Left ventricle myocardium superior (tissue), 1 donor: ENCODE measurements at places on chromosomes 4 and X. TPM values are rescaled to one million over a fixed set of nuclear protein-coding genes. Genes with fewer than 3 reads are reported as not detected.

Gene SLC16A2
- 6.7 TPM for total RNA-seq

Gene TEX13B
- not detected for total RNA-seq

Gene ZMAT1
- 4.5 TPM for total RNA-seq

Gene KLF3
- 17.7 TPM for total RNA-seq

Gene HPGDS
- total RNA-seq: 3.5 TPM

DNA sequence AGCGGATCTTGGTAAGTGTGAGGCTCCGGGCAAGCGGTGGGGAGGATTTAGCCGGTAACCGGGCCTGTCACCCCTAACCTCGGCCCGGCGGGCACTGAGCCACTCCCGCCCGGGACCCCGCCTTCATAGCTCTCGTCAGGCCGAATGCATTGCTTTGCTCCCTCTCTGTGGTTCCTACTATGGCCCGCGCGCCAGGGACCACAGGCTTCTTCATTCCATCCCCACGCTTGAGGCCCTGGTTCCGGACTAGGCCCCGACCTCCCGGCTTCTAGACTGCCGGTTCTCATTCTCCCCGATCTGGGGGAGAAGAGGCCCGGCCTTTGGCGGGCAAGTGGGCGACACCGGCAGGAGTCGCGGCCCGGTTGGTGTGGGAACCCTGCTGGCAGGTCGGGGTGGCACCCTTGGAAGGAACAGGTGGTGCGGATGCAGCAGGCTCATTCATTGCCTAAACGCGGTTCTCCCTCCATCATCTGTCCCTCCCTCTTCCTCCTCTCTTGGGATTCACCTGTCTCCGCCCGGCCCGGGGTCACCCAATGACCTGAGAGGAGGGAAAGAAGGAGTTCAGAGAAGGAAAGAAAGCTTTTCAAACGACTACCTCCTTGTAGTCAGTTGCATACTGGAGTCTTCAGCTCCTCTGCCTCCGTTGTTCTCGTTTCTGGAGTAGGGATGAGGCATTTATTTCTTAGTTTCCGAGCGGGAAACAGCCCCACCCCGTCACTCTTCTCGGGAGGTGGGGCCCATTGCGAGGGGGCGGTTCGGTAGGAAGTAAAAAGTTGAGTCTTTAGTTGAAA, at the start of gene NDUFC1:
Gene NDUFC1 (minus strand): TSS at position 657 of the 791 bp plus-strand sequence. CDS start 6,679 bp downstream, outside the sequence.
- DNase-seq: peak; percentile 53

DNA sequence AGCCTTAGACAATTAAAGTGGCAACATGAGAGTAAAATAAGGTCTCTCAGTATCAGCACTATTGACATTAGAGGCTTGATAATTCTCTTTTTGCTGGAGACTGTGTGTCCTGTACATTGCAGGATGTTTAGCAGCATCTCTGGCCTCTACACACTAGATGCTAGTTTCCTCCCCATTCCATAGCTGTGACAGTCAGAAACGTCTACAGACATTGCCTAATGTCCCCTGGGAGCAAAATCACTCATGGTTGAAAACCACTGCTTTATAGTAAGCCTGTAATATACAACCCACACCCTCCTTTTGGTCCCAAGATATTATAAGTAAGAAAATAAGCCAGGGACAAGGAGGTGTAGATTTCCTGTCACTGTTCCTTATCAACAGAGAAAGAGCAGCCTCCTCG, 166.0 kb downstream of the FRMPD4 start:
- DNase-seq: no peak

- DNase-seq: no peak
These were observed 143.3 kb downstream of the AWAT2 start for GRCh38 chrX:69906447-69906846.

DNA sequence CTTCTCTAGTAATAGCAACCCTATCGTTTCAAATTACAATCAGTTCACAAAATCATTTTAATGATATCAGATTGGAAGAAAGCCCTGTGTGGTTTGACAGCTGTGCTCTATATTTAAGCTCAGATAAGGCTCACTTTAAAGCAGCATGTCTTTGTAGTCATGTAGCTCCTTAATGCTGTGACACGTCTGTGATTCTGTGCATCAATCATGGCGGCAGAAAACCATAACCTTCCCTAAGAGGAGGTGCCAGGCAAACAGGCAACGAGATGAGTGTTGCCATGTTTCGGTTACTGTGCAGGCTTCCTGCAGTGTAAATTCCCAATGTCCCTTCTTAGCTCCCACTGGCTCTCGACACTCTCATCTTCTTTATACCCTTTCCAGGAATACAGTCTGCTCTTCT, 212.7 kb downstream of the GRID2 start:
- DNase-seq: no peak

DNA sequence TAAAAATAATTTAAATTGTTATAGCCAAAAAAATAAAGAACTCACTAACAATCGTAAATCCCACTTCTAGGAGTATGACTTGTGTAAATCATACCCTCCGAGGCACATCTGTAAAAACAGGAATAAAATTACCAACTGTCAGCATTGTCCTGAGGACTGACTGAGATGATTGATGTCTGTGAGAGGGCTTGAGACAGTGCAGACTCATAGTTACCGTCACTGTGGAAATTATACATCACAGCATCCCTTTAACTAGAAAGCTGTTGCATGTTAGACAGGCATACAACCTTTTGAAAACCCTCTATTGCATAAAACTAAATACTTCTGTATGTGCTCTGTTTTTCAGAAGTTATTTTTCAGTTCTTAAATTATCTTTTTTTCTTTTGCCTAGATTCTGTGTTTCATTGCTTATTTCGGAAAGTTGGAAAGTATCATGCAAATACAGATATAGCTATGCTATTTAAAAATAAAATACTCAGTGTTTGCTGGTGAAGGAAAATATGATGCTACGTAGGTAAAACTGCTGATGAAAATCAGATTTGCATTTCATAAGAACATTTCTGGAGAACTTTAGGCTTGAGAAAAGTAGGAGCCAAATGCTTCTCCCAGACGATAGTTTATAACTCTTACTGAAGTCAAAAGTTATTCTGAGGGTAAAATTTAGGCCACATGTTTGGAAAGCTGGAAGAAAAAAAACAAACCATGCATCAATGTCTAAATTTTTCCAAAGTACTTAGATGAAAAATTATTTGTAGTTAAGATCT, 13.6 kb upstream of the RBPJ start:
- no peak for DNase-seq

- DNase-seq: no peak
These were observed 31.1 kb downstream of the F11 start for GRCh38 chr4:186297013-186297645.

DNA sequence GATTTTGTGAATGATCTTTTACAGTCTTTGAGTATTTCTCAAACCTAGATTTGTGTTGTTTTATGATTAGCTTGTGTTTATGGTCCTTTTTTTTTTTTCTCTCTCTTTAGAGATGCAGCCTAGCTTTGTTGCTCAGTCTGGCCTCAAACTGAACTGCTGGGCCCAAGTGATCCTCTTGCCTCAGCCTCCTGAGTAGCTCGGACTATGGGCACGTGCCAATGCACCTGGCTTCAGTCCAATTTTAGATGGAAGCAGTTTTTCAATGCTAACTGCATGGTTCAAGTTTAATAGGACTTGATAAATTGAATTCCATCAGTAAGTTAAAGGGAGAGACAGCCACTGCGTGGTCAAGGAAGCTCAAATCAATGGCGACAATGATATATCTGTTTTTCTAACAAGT, 3.8 kb upstream of the FGG start:
- no peak for DNase-seq

DNA sequence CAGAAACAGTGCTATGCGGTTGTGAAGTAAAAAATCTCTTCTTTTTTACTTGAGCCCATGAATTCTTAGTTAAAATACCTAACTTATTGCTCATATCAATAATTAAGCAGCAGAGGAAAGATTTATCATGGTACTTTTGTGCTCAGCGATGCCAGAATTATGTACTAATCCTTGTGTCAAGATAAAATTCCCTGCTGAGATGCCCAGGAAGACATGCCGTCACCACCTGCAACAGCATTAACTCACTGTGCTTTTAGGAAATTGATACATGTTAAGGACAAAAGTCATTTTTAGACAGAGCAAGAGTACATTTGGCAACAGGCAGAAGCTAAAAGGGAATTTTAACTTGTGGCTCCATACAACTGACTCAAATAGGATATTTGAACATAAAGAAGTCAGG, 138.9 kb downstream of the NPNT start:
- DNase-seq: no peak

- no peak for DNase-seq
These were observed 308.5 kb downstream of the EVC2 start for GRCh38 chr4:5399790-5400421.

GRCh38 chr4:20195071-20195885, 56.4 kb upstream of the SLIT2 start:
- no peak for DNase-seq

DNA sequence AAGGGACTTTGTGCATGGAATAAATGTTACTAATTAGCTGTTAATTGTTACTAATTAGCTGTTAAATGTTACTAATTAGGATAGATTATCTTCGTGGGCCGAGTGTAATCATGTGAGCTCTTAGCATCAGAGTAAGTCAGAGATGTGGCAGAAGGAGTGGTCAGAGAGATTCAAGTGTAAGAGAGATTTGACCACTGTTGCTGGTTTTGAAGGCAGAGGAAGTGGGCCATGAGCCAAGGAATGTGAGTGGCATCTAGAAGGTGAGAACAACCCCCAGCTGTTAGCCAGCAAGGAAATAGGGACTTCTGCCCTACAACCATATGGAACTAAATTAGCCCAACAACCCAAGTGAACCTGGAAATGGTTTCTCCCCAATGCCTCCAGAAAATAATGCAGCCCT, 28.2 kb downstream of the ODAPH start:
- no peak for DNase-seq

GRCh38 chrX:141903400-141904155, at the start of gene MAGEC1:
Gene MAGEC1 (plus strand): TSS chrX:141903894. CDS start chrX:141905073, 1,179 bp downstream.
- no peak for DNase-seq

DNA sequence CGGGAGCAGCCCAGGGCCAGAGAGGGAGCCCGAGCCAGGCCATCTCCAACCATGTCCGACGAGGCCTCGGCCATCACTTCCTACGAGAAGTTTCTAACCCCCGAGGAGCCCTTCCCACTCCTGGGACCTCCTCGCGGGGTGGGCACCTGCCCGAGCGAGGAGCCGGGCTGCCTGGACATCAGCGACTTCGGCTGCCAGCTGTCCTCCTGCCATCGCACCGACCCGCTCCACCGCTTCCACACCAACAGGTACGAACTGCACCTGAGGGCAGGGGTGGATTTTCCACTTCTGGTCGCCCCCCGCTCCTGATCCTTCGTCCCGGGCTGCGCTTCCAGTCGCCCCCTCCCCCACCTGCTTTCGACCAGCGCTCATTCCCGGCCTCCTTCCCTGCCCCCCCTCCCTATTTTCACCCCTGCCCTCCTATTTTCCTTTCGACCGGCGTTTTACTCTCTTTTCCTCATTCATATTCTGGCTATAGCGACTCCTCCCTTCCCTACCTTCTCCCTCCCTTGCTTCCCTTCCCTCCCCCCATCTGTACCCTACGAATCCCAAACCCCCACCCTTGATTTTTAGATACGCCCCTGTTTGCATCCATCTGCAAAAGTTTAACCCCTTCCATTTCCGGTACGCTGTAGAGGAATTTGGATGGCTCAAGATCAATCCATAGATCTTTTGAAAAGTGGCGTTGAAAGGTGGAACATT, 633 bp downstream of the FAM199X start:
- DNase-seq: no peak

- no peak for DNase-seq
These were observed 74.7 kb downstream of the FAM47B start for GRCh38 chrX:35017284-35017683.

- DNase-seq: no peak
These were observed 4.7 kb downstream of the RASGEF1B start for GRCh38 chr4:81466841-81467671.

DNA sequence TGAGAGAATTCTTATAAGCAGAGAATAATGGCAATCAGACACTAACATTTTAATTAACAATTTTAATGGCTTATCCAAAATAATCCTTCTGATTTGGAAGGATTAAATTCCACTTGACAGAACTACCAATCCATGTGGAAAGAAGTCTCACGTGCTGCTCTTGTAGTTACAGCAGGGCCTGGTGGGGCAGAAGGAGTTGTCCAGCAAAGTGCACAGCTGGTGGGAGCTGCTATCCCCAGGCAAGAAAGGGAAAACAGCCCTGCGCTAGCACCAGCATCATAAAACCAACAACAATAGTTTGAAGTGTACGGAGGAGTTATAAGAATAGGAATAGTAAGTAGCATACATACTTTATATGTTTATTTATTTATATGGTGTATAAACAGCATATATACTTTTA, 127.4 kb upstream of the TRIM2 start:
- DNase-seq: no peak

GRCh38 chr4:6453688-6453990, 18.8 kb downstream of the PPP2R2C start:
- DNase-seq: no peak

GRCh38 chrX:71216485-71216884, 6.5 kb upstream of the GJB1 start:
- DNase-seq: no peak

DNA sequence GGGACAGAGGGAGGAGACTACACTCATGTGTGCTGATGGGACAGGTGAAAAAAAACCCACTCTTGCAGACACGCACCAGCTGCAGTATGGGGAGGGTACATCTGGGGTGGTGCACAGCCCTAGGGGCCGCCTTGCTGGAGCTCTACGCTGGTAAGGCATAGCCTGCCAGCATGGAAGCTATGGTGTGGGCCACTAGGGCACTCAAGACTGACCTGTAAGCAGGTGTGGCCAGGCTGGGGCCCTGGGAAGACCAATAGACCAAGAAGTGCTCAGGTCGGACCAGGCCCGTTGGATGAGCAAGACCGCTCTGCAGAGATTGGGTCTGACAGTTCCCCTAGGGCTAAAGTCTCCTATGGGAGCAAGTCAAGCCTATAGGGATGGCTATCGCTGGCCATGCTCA, 314.8 kb downstream of the FAM47A start:
- no peak for DNase-seq

- DNase-seq: no peak
These were observed 64.1 kb downstream of the NEUROG2 start for GRCh38 chr4:112451831-112452230.

GRCh38 chrX:41558531-41558930, 111.4 kb downstream of the NYX start:
- no peak for DNase-seq

- no peak for DNase-seq
These were observed 80.3 kb downstream of the PPEF2 start for GRCh38 chr4:75821966-75822365.

DNA sequence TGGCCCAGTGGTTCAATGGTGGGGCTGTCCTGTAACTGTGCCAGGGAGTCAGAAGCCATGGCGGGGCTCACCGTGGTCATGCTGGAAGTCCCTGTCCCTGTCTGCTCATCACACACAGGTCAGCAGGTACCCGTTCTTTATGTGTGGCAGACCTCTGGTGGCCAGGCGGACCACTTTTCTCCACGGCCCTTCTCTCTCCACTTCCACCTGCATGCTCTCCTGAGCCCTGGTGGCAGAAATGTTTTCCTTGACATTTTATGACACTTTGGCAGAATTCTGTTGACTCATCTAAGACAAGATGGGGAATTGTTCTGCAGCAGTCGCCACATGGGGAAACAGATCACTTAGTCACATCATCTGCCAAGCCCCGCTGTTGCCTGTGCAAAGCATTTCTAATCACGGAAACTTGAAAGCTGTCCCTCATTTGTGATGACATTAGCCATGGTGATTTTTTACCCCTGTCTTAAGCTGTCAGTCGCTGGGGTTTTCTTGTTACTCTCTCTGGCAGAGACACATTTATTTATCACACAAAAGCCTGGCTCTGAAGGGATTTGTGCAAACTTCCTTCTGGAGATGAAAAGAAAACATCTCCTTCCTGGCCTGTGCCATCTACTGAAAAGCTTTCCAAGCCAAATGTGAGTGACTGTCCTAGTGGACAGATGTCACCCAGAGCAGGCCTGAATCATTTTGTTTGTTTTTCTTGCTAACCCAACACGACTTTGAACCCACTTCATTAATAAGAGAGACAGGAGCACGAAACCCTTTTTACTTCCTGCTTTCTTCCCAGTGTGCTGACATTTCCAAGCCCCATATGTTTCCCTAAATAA, 38.8 kb upstream of the STIM2 start:
- no peak for DNase-seq
